WTC11 (cell line): ENCODE measurements at places on chromosomes 2 and 18. TPM values are rescaled to one million over a fixed set of nuclear protein-coding genes. Genes with fewer than 3 reads are reported as not detected.

DNA sequence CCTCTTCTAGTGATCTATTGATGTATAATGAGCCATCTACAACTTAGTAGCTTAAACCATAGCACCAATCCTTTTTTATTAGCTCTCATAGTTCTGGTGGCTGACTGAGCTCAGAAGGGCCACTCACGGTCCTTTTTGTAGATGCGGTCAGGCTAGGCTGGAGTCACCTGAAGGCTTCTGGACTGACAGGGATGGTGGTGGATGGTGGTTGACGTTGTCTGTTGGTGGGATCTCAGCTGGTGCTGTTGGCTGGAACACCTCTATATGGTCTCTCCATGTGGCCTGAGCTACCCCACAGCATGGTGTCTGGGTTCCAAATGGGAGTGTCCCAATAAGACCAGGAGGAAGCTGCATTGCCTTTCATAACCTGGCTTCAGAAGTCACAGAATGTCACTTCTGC, 68.0 kb downstream of the BCL2L11 start:
- H3K4me1 ChIP-seq: no peaks in the 10 kb centered on the region
- H3K4me3 ChIP-seq: no peak overlapping the region
- DNase-seq: no peak
- no peak overlapping the region for H3K27ac ChIP-seq
- no peaks in the 10 kb centered on the region for H3K36me3 ChIP-seq

DNA sequence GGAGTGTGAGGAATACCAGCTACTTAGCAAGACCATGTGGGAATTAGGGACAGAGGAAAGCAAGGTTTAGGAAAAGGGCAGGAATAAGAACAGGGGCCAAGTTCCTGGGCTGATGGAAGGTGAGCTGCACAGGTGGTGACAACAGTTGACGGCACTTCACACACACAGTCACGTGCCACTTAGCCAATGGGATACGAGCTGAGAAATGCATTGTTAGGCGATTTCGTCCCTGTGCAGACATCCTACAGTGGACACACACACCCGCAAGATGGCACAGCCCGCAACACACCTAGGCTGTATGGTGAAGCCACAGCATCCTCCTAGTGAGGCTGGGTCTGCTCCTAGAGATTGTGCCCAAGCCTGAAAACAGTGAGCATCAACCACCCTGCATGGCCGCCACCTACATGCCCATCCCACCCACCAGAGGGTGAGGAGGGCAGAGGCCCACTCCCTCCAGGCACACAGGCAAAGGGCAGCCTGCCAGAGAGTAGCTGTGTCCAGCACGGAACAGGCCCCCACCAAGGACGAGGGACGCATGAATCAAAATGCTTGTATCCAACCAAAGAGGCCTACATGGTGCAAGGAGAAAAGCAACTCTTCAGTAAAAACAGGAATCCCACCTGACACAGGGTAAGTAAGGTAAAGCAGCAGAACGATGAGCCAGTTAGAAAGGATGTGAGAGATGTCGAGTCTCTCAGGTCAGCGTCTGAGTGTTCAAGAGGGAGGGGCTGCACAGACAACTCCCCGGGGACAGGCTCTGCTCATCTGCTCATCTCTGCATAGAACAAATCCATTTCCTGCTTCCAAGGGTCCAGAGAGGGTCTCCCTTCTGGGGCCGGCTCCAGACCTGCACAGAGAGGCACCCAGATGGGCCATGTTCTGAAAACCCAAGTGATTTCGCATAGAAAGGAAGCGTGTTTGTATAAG, 51.3 kb downstream of the ZNF516 start:
- no peaks in the 10 kb centered on the region; the same call in 1 of the 2 replicates for H3K27me3 ChIP-seq
- no peak for DNase-seq
- peaks cover 11% of the 10 kb centered on the region for H3K36me3 ChIP-seq
- H3K27ac ChIP-seq: no peak overlapping the region

The PTPRN gene
- 3.8 to 5.7 TPM (median 5.2 TPM) in 3 replicates for total RNA-seq

- H3K4me3 ChIP-seq: no peak overlapping the region
- no peaks in the 10 kb centered on the region for H3K27me3 ChIP-seq
- H3K4me1 ChIP-seq: no peaks in the 10 kb centered on the region
- H3K27ac ChIP-seq: no peak overlapping the region
- no peak for DNase-seq
Observed at GRCh38 chr2:181364492-181365170, 92.6 kb upstream of the ITGA4 start.

GRCh38 chr2:128774320-128775216, 455.9 kb upstream of the HS6ST1 start:
- H3K36me3 ChIP-seq: no peaks in the 10 kb centered on the region
- H3K27me3 ChIP-seq: no peaks in the 10 kb centered on the region
- DNase-seq: no peak
- no peak overlapping the region for H3K27ac ChIP-seq

DNA sequence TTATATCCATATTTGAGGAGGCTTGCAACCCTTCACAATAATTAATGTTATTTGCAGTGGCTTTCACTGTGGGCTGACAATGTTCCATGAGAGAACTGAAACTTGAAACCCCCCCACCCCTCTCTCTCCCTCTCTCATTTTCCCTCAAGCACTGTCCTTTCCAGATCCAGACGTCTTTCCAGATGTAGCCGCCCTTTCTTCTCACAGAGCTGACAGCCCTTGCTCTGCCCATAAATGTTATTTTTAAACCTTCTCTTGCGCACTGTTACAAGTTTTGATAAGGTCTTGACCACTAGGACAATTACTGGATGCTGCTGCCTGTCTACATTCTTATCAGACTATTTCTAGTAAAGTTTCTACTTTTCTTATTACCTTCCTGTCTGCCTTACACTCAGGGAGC, 91.4 kb upstream of the LINC00305 start:
- H3K27ac ChIP-seq: no peak overlapping the region
- no peak overlapping the region for H3K4me3 ChIP-seq
- no peak for DNase-seq
- peaks cover 27% of the 10 kb centered on the region for H3K4me1 ChIP-seq
- H3K27me3 ChIP-seq: no peaks in the 10 kb centered on the region
